ENCODE measurements at places on chromosomes 1 and 21.

DNA sequence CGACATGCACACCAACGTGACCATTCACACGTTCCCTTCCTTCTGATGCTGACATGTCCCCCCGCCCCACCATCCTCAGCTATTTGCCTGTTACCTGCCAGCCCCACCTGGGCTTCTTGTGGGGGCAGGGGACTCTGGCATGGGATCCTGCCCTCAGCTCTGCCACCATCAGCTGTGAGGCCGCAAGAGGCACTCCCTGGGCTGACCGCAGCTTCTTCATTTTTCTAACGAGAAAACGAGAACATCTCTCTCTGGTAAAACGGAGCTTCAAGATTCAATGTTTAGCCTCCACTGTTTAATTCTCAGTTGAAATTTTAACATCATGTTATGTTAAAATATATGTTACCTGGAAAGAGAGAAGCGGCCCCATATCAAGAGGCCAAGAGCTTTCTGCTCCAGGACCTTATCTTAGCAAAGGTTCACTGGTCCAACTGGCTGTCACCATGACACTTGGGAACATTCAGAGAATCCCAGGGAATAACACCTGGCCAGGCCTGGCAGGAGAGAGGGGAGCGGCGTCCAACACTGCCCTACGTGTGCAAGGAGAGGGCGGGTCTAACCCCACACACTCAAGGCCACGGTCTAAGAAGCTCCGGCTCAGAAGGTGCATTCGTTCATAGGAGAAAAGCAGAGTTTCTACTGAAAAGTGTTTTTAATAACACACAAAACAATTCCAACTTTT lies 51.3 kb downstream of the HLCS start:
- DNase-seq, result no peak

DNA sequence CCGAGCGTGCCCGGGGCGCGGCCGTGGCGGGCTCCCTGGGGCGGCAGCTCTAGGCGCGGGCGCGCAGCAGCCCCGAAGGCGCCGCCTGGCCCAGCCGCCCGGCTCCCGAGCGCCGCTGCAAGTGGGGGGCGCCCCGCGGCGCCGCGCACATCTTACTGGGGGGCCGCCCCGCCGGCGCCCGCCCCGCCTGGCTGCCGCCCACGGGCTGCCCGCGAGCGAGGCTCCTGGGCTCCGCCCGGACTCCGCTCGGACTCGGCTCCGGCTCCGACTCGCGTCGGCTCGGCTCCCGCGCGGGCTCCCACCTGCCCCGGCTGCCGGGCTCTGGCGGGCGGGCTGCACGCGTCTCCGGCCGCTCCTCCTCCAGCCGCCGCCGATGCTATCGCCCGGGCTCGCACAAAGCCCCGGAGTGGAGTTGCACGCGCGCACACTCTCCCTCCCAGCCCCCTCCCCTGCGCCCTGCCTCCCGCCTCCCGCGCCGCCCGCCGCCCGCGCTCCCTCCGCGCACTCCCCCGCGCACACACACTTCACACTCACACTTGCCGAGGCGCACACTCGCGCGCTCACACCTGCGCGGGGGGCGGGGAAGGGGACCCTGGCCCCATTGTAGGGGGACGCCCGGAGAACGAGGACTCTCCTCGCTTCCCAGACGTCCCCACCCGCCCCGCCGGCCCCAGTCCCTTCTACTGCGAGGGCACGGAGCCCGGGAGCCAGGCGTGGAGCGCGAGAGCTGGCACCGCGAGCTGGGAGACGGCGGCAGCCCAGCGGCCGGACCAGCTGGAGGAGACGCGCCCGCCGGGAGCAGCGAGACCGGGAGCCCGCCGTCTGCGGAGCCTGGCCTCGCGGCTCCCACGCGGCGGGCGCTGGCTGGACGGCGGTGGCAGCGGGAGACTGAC lies at the start of gene GRIK3:
Gene GRIK3, minus strand, starts transcription at position 395 of the 893 bp plus-strand sequence. CDS start 407 bp downstream, outside the sequence.
- peak; percentile 25 for DNase-seq

DNA sequence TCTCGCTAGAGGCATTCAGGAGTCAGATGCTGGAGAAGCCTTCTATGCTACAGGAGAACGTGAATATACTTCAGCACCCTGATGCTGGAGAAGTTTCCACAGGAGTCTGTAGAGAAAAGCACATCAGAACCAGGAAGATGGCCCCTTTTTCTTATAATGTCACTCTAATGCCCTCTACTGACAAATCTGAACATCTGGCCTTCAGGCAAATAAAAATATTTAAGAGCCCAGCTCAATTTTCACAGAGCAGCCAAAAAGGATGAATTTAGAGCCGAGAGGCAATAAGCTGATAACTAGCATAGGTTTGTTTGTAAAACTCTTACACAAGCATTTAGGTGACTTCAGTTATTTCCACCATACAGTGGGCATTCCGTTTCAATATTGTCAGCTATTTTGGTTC lies 3.8 kb upstream of the RRP15 start:
- no peak for DNase-seq

DNA sequence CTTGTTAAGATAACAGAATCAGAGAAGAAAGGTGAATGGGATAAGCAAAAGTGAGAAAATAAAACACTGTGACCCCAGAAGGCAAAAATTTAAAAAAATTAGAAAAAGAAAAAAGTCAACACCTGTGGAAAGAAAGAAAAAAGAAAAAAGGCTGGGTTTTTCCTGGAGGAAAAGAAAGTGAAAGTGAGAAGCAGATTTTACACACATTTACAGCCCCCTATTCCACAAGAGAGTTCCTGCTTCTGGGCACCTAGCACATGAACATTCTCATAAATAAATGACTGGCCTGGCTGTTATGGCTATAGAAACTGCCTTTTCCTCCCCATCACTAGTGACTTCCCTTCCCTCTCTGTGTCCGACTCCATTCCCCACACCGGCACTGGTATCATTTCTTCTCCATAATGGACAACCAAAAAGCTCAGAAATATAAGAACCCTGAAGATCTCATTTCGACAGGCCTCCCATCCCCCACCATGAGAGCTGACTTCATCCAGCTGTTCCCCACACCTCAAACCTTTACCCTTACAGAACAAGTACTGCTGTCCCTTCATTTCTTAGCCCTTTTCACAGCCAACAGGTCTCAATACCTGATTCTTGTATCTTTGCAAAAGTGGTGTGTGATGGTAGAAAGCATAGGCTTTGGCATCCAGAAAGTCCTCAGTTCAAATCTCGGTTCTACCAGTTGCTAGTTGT lies 12.6 kb downstream of the MTF1 start:
- no peak for DNase-seq

GRCh38 chr1:156807627-156808026 lies 9.0 kb downstream of the SH2D2A start:
- no peak for DNase-seq

GRCh38 chr1:6386371-6386949 lies 7.1 kb downstream of the ACOT7 start:
- DNase-seq, result no peak

GRCh38 chr1:150876119-150876454 lies 312 bp downstream of the ARNT start:
- no peak for DNase-seq

- DNase-seq, result no peak
Observed at GRCh38 chr1:45953934-45954847, 150.8 kb downstream of the MAST2 start.

DNA sequence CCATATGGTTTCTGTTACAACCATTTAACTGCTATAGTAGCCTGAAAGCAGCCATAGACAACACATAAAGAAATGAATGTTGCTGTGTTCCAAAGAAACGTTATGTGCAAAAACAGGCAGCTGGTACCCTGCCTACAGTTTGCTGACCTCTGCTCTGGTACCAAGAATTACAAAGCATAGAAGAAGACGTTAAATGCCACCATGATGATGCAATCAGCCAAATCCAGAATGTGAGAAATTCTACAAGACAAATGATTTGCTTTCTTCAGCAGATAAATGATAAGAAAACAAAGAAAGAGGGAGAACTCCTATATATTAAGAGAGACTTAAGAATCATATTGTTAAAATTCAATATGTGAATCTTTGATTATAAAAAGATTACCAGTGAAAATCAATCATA lies 97.8 kb upstream of the PDE4B start:
- DNase-seq, result no peak

DNA sequence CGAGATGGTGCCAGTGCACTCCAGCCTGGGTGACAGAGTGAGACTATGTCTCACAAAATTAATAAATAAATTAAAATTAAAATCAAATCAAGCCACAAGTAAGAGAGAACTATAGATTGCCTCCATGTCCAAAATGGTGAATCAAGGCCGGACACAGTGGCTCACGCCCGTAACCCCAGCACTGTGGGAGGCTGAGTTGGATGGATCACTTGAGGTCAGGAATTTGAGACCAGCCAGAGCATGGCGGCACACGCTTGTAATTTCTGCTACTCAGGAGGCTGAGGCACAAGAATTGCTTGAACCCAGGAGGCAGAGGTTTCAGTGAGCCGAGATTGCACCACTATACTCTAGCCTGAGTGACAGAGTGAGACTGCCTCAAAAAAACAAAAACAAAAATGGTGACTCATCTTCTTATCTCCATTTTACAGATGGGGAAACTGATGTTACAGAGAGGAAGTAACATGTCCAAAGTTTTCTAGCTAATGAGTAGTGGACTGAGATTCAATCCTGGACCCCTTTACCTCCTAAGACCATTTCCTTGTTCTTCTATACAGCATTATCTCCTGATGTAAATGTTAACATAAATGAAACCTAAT lies 99.0 kb upstream of the HNRNPU start:
- no peak for DNase-seq

GRCh38 chr1:248736977-248737376 lies 18.6 kb downstream of the LYPD8 start:
- DNase-seq, result no peak

- no peak for DNase-seq
Observed at GRCh38 chr1:178510155-178510554, 2.8 kb upstream of the TEX35 start.

GRCh38 chr1:200369706-200370105 lies 40.1 kb downstream of the ZNF281 start:
- no peak for DNase-seq

DNA sequence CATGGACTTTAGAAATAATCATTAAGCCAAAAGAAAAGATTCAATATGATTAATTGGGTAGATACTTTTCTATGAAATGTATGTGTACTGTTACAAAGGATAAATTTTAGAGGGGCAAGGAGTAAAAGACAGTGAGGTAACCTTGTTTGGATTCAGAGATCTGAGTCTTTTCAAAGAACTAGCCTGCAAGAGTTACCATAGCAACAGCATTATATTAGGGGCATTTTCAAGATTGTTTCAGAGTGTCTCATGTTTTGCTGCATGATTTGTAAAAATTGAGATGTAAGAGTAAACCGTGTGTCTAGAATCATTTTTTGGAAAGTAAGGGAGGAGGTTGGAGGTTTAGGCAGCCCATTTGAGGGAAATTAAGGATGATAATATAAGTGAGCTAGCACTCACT lies 70.6 kb upstream of the KIAA1614 start:
- DNase-seq, result no peak

- no peak for DNase-seq
Observed at GRCh38 chr1:182061594-182061993, at the start of gene ZNF648. ZNF648 (minus strand) TSS chr1:182061712; CDS start chr1:182058010, 3,702 bp downstream.

DNA sequence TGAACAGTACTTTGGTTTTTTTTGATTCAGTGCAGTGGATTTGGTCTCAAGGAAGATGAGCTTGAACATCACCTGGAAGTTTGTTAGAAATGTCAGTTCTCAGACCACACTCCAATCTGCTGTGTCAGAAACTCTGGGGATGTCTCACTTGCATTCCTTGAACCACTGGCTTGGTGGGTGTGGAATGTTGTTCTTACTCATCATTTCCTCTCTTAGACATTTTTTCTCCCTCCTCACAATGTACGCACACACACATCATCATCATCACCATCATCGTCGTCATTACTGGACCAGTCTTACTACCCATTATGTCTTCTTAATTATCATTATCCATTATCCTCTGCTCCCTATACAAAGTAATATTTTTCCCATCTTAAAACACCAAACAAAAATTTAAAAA lies 91.9 kb upstream of the KCNK2 start:
- no peak for DNase-seq

- DNase-seq, result no peak
Observed at GRCh38 chr21:38136201-38136600, 120.6 kb upstream of the KCNJ15 start.

DNA sequence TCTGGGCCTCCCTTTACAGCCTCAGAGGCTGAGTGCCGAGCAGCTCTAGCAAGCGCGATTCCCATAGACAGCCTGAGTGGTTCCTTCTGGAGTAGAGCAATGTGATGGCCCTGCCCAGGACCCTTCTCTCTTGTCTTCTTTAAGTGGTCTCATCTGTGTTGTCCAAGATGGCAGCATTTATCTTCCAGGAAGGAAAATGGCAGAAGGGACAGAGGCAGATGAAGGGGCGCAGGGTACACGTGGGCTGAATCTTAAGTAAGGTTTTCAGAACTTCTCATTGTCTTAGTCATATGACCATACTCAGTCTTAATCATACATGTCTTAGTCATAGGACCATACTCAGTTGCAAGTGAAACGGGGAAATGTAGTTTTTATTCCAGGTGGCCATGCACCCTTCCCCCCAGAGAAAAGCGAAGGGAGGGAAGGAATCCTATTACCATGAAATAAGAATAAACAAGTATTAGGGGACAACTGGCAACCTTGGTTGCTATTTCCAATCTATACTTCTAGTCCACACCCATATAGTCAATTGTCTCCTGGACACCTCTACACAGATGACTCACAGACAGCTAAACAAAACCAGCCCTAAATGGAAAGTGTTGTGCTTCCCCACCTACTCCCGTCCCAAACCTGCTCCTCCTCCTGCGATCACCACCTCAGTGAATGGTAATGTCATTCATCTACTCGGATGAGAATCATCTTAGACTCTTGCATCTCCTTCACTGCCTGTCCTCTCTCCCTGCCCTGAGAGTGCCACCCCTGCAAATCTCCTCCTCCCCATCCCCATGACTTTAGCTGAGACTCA lies 13.3 kb downstream of the OVAAL start:
- no peak for DNase-seq
